Activated CD4-positive, CD25-positive, alpha-beta regulatory T cell treated with anti-CD3 and anti-CD28 coated beads, Interleukin-2, amount 50 U/mL, for 24 hours (primary cell): ENCODE measurements at places on chromosomes 5 and 9.

GRCh38 chr9:69380811-69381210 is 55.8 kb downstream of the ENTREP1 start:
- no peak for ATAC-seq

- no peak for ATAC-seq
These were observed 33.0 kb downstream of the LMNB1 start for GRCh38 chr5:126809916-126810315.

- no peak for ATAC-seq
These were observed 14.1 kb upstream of the NUP214 start for GRCh38 chr9:131111186-131111853.

- no peak for ATAC-seq
These were observed 29.3 kb downstream of the AMBP start for GRCh38 chr9:114048533-114049415.

GRCh38 chr9:127106466-127106855 is 16.0 kb downstream of the ANGPTL2 start:
- no peak for ATAC-seq

DNA sequence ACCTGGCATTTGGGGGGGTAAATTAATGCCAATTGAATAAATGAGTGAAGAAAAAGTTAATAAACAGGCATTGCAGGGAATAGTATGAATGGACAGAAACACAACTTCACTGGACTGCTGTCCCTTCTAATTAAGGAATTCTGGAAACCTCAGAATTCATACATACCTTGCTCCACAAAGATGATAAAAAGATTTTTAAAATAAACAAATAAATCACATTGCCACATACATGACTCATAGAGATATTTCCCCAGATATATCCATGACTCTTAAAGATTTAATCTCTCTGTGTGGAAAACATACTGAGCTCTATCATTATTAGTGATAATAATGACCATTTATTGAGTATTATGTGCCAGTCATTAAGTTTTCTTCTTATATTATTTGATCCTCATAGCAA is 469.0 kb upstream of the MEF2C start:
- ATAC-seq: no peak

DNA sequence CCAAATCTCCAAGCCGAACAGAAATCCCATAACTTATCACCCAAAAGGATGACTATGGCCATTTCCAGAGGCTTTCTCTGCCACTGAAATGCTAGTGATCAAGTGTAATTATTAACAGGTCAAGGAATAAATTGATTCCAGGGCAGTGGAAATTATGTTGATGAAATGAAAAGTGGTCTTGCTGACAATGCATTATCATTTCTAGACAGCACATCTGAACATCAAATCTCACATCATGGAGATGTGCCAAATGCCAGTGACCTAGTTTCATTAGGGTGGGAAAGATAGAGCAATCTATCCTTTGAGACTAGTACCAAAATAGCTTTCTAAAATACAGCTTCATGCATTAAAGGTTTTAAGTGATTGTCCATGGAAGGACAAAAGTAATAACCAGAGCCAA is 86.1 kb downstream of the AUH start:
- ATAC-seq: no peak

DNA sequence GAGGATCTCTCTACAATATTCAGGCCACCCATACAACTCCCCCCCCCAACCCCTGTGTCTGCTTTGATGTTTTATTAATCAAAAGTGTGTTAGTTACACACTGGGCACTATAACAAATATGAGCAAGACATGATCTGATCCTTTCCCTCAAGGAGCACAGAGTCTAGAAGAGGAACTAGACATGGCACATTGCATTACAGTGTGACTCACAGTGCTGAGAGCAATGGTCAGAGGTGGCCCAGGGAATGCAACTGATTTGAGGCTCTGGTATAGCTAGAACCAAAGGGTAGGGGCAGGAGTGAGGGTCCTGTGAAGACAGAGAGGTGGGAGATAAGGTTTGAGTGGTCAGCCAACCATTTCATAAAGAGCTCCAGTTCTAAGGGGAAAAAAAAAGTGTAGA is 539.2 kb downstream of the ACTL7B start:
- no peak for ATAC-seq

DNA sequence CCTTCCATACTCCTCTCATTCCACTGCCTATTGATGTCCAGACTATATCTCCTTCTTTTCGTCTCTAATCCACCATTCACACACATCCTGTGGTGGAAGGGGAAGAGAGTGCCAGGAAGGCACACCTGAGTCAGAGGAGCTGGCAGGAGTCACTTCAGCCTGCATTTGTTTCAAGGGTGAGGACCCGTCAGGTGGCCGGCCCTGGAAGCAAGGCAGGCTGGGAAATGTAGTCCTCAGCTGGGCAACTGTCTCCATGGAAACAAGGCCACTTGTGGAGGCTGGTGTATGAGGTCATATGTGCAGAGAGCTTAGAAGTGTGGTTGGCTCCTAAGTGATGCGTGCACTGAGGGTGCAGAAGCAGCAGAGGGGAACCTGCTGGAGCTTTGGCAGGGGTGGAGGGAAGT is 278.4 kb downstream of the NSG2 start:
- ATAC-seq: no peak

- ATAC-seq: no peak
These were observed 146.4 kb upstream of the PPP1R26 start for GRCh38 chr9:135332979-135333748.

GRCh38 chr5:128681764-128682592 is 143.9 kb upstream of the FBN2 start:
- ATAC-seq: no peak

DNA sequence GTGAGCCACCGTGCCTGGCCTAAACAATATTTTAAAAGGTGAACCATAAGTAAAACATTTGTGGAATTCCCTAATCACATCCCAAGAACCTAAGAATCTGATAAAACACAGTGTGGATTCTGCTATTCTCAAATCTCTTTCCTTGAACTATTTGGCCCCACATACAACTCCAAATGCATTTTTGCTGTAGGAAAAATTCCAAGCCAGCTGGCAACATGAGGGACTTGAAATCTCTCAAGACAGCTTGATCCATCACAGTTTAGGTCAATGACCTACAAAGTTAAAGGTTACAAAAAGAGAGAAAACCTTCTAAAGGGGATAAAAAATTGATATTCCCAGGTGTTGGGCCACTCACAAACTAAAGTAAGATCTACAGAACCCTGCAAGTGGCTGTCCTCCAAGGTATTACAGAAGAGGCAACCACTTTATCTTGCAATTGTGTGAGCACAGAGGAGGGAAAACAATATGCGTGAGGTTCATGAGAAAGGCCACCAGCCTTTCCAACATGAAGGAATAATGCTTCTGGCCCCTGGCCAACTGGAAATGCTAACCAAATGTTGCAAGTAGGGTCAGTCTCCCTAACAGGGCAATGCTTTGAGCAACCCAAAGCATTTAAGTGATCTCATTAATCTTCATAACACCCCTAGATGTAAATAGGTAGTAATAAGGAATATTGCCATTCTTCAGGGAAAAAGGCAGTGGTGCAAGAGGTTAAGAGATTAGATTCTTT is 221.4 kb downstream of the SEMA5A start:
- no peak for ATAC-seq

GRCh38 chr5:1323803-1324173 is 21.1 kb downstream of the CLPTM1L start:
- no peak for ATAC-seq

DNA sequence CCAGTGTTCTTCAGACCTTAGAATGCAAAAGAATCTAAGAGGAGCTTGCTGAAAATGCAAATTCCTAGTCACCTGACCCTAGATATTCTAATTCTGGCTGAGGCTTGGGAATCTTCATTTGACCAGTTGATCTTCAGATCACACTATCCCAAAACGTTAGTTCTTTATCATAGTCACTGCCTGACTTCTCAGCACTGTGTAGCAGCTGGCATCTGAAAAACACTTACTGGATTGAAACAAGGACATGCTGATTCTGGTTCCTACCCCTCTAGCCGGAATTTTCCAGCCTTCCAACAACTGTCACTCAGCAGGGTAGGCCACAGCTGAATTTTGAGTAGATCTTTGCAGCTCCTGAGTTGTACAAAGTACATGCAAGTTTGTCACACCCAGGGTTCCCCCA is 72.2 kb downstream of the EBF1 start:
- ATAC-seq: no peak

- ATAC-seq: no peak
These were observed 7.3 kb downstream of the CDC14B start for GRCh38 chr9:96612105-96612965.

DNA sequence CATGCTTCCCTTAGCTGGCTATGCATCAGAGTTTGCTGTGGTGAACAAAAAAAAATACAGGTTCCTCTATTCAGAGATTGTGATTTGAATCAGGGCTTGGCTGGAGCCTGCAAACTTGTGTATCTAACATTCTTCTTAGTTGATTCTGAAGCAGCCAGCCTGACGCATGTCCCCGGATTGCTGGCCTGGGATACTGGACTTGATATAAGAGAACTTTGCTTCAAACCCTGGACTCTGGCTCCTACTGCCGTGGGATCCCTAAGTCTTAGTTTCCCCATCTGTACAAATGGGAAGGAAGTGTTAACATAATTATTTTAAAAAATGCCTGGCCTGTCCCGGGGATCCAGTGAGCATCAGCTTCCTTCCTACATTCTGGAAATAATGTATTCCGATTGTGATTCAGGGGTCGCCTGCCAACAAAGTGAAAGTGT is 292.8 kb downstream of the ARHGEF28 start:
- ATAC-seq: no peak

DNA sequence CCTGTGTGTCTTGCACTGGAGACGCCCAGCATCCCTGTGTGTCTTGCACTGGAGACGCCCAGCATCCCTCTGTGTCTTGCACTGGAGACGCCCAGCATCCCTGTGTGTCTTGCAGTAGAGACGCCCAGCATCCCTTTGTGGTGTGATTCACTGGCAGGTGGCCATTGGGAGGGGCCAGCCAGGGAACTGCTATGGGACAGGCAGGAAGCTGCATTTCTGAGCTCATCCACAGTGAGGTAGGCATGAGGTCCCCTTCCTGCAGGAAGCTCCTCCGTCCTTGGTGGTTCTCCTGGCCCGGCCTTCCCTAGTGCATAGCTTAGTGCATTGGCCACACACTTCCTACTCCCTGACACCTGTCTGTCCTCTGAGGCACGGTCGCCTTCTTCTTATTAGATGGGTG is 43.5 kb downstream of the IRX1 start:
- no peak for ATAC-seq
